ENCODE measurements at places on chromosomes 16 and 17.

DNA sequence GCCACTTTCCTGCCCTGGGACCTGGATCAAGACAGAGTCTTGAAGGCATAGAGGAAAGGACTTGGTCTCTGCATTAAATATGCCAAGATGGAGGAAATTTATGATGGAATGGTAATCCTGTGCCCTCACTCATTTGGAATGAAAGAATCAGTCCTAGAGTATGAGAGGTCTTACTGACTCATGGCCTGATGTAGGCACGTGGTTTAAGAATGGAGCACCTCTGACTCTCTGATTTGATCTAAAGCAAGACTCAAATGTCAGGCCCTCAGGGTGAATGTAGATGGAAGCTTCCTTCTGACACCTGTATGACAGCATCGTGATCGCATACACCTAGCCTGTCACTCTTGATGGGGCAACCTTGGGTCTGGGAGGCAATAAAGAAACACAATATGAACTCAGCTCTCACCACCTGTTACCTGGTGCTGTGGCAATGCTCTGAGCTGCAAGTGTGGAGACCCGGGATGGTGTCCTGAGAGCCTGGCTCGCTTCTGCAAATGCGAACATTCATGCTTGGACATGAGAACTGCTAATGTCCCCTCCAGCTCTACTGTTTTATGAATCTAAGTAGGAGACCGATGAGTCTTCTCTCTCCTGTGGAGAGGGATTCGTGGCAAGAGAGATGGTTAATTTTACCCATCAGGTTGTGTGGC lies 229.9 kb downstream of the ABCC12 start:
- peak; percentile 34 for DNase-seq

DNA sequence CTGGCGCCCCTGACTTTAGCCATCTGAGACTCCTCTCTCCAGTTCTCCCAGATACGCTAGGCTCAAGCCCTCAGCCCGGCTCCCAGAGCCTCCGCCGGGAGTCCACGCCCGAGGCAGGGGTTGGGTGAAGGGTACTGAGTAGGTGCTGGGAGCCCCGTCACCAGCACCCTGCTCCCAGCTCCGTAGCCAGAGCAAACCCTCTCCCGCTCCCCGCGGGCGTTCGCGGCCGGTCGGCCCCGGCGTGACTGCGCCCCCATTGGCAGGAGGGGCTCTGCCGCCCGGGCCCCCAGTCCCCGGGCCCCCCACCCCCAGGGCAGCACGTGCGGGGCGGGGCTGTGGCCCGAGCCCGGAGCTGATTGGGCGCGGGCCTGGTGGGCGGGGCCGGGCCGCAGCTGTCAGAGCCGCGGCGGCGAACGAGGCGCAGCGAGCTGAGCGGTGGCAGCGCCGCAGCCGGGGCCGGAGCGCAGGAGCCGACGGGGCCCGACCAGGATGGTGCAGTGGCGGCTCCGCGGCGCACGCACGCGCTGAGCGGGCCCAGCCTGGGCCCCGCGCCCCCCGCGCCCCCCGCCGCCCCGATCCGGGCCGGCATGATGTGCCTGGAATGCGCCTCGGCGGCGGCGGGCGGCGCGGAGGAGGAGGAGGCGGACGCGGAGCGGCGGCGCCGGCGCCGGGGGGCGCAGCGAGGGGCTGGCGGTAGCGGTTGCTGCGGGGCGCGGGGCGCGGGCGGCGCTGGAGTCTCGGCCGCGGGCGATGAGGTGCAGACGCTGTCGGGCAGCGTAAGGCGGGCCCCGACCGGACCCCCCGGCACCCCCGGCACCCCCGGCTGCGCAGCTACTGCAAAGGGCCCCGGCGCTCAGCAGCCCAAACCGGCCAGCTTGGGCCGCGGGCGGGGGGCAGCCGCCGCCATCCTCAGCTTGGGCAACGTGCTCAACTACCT lies at the start of gene SPNS2:
TSS of gene SPNS2 (plus strand) at position 421 of the 937 bp plus-strand sequence. CDS start at position 588, 167 bp downstream.
- DNase-seq, result no peak

- no peak for DNase-seq
These were observed 20.7 kb upstream of the TVP23A start for GRCh38 chr16:10839279-10839666.

DNA sequence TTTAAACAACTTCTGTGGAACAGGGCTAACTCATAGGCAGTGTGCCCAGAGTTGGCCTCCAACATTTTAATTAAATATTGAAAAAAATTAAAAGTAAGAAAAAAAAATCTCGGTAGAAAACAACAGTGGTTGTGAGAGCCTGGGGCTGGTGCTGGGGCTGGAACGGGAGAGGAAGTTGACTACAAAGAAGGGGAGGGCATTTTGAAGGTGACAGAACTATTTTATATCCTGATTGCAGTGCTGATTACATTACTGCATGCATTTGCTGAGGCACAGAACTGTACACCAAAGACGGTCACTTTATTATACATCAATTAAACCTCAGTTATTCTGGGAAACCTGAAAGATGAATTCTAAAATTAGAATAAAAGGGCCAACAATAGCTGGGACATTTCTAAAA lies 142.5 kb downstream of the PARN start:
- no peak for DNase-seq

All from HFFc6 (cell line).